ENCODE measurements at places on chromosomes 5 and 9.
A peak's percentile ranks its signal among the peaks of the same experiment; 100 is the strongest.

DNA sequence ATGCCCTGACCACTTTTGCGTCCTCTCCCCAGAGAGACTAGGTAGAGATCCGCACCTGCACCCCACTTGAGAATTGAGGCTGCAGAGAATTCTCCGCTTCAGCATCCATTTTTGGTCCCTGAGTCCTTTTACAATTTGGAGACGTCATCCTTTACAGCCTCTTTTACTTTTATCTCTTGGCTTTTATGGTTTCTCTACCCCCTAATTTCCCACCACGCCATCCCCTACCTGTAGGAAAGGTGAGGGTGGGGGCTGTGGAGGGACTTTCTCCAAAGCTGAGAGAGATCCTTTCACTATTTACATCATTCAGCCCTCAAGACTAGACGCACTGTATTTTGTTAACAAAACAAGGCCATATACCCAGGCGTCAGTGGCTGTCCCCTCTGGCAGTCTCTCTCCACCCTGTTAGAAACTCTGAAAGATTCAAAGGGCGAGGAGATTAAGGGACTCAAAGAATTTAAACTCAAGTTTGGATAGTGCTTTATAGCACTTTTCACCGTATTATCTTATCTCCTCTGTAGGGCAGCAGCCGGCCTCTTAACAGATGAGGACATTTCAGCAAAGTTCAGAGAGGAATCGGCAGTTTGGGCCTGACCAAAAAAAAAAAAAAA lies 1.7 kb downstream of the MSX2 start:
- DNase-seq: no peak

GRCh38 chr5:72213482-72213881 lies 106.2 kb downstream of the MAP1B start:
- DNase-seq: no peak

DNA sequence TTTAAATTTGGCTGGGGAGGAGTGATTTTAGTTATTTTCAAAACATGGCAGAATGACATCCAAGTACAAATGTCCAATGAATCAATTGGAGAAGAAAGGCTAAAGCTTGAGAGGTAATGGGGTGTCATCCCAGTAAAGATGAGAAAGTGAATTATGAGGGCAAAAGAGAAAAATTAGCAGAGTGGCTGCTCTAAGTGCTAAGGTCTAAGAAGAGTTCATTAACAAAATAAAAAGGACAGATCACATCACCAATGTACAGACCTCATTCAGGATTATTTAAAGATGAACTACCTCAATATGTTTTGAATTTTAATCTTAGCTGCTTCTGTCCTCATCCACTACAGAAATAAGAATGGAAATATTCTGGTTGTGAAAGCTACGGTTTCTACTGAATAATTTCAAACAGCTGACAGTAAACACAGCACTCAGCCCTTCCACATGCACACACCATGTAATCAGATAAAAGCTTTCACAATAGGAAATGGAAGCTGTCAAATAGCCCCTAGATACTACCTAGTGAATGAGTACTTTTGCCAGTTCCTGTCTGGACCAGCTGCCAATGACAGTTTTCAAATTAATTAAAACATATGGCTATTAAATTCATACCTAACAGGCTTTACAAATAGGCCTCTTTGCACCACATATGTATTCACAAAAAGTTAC lies 171.5 kb downstream of the SSBP2 start:
- DNase-seq: no peak

DNA sequence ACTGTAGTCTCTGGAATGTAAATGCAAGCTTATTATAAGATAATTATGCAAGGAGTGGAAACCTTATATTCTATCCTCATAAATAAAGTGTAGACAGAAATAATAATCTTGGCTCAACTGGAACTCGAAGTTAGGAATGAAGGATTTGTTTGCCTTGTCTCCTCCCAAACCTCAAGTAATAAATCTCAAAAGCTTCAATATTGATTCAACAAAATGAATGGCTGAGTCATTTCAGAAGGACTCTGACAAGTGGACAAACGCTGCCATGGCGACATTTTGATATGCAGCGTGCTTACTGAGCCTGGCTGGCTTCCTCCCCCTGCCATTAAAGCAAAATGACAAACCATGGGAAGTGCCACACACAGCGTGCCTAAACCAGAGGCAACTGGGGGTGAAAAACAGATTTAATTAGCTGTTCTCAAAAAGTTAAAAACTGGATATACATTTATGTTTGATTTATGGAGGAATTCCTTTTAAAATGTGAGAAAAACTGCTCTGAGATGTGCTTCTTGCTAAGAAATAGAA lies 10.5 kb upstream of the ADGRV1 start:
- DNase-seq: no peak

DNA sequence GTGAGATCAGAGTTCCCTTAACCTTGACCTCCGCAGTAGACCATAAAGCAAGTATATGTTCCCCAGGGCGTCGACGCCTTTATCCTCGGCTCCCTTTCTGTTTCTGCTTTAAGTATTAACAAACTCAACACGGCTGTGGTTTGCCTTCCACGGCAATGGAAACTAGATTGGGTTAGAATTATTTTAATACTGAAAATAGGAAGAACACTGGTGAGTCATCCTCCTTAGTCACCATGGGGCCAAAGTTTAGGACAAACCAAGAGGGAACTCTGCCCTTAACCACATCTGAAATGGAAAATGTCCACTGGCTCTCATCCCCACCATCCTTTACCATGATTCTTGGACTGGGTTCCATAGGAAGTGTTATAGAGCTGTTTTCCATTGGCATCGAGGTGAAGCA lies 386.1 kb downstream of the ACTL7B start:
- DNase-seq: peak; percentile 24

- no peak for DNase-seq
Measured at GRCh38 chr5:126391386-126391785, 31.8 kb upstream of the GRAMD2B start.

DNA sequence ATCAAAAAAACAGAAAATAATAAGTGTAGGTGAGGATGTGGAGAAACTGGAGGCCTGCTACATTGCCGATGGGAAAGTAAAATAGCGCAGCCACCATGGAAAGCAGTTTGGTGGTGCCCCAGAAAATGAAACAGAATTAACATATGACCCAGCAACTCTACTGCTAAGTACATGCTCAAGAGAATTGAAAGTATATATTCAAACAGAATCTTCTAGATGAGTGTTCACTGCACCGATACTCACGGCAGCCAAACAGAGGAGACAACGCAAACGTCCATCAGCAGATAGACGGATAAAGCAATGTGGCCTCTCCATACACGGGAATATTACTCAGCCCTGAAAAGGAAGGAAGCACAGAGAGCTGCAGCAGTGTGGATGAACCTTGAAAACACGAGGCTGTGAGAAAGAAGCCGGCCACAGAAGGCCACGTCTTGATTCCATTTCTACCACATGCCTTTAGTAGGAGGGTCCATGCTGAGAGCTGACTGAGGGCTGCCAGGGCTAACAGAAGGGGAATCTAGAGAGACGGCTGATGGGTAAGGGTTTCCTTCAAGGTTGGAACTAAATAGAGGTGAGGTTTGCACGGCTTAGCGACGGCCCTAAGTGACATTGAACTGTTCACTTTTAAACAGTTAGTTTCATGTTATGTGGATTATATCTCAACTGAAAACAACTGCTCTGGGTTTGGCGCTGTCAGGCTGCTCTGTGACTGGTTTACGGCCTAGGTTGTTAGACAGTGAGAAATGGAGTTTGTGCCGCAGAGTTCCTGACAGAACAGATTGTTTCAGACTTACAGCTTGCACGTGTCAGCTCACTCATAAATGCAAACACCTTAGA lies 29.8 kb downstream of the AHRR start:
- no peak for DNase-seq

DNA sequence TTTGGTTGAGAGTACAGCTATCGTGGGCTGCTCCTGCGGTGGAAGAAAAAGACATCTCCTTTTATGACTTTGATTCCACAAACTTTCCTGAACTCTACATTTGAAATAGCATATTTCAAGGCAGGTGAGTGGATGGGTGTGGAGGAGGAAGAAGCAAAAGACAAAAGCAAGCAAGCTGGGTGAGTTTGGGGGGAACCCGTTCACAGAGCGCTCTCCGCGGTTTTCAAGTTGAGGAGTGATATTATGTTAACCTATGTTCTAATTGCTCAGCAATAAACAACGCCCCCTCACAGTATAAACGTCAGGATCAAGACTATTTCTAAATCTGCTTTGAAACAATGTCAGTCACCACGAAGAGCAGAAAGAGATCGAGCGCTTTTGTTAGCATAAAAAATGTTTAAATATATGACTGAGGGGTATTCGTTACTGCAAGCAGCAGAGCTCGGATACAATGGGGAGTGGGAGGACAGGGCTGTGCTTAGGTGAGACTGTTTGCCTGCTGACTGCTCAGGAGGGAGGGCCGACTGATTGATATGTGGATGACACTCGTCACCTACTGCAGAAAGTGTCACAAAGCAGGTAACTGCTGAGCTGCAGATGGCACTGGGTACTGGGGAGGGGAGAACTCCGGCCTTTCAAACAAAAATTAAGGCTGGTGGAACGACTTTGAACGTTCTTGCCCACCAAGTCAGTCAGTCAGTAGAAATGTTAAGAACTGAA lies 236.5 kb downstream of the DRD1 start:
- no peak for DNase-seq

DNA sequence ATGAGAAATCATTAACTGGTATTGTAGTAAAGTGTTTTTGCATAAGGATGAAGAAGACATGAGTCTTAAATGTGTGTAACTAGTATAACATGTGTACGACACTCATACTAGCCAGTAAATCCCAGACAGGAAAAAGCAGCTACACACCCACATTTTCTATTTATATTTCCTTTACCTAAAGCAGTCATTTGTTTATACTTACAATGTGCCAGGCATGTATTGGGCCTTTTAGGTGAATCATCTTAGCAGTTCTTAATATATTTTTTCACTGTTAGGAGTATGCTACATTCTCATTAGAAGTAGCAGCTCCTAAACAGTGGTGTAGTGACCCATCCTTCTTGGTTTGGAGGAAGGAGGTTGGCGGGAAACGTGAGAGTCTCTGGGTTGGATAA lies 55.8 kb upstream of the TMC1 start:
- DNase-seq: no peak

DNA sequence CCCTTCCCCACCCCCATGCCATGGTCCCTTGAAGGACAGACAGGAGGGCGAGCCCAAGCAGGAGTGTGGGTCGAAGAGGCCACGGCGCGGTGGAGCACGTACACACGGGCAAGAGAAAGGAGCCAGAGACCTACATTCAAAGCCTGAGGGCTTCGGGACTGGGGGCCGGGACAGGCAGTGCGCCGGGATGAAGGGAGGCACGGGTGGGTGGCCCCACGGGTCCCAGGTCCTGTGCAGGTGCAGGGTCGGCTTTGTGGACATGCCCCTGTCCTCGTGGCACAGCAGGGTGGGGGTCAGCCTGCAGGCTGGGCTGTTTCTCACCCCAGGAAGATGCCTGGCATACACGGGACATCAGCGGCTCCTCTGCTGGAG lies 9.8 kb downstream of the LRRC26 start:
- DNase-seq: no peak

GRCh38 chr5:50715001-50715400 lies 48.6 kb downstream of the PARP8 start:
- DNase-seq: no peak

DNA sequence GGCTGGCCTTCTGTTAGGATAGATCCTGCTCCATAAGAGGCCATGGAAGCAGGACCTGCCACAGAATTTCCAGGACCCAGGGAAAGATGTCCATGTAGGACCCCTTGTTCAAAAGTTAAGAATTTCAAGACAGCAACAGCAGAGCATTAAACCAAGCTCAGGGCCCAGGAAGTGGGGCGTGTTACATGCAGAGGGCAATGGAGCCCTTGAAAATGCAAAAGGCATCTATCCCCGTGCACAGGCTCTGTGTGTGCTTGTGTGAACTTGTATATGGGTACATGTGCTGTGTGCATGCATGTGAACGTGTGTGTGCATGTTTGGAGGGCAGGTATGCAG lies 14.4 kb upstream of the NKD2 start:
- DNase-seq: no peak

GRCh38 chr9:78549711-78550110 lies 252.8 kb downstream of the PSAT1 start:
- DNase-seq: no peak
